ENCODE measurements at places on chromosomes 6 and 20. TPM values are rescaled to one million over a fixed set of nuclear protein-coding genes. Genes with fewer than 3 reads are reported as not detected.

DNA sequence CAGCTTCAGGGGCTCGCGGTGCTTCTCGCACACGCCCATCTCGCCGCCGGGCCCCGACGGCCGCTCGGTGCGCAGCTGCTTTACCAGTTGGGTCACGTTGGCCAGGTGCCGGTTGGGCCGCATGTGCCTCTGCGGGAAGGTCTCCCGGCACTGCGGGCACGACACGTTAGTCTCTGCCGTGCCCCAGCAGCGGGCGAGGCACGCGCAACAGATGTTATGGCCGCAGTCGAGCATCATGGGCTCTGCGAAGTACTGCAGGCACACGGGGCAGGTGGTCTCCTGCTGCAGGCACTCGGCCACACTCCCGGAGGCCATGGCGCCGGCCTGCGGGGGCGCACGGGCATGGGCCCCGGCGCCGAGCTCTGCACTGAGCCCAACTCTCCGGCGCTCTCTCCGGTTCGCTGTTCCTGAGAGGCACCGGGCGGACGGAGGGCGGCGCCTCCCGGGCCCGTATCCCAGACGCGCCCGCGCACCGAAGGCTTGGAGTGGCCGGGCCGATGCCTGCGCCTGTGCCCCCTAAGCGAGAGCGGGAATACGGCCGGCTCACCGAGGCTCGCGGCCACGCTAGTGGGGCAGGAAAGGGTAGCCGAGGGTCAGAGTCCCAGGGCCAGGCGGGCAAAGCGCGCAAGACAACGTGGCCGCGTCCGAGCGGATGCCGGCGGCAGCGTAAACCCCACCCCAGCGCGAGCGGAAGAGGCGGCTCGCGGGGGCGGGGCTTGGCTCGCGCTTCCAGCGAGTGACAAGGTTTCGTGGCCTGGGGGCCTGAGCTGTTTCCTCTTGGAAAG, at the start of gene TRIM27:
TSS of gene TRIM27 (minus strand) at position 668 of the 785 bp plus-strand sequence. CDS start at position 315, 353 bp downstream.
- peak; percentile 91 for DNase-seq

DNA sequence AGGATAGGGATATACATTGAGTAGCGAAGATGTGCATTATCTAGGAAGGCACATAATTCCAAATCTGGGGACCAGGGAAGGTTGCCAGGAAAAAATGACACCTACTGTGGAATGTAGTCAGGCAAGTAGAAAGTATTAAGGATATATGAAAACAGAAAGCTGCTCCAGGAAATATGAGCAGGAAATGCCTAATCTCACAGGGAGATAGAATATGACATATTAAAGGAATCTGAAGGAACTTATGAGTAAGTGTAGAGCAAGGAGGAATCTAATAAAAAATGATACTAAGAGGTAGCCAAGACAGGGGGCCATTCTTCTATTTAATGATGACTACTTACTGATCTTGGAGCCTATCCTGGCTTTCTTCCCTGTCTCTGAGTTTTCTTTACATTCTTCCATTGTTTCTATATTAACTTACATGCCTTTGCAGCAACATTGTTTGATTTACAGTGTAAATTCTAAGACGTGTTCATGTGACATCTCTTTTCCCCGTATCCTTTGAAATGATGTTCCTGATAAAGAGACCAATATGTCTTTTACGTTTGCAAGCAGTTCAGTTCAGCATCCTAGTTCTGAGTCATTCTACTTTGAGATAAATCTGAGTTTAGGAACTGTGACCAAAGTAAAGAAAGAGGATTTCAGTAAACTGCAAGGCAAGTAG, 58.6 kb downstream of the TINAG start:
- no peak for DNase-seq

CENPQ gene
- 3.5 TPM for total RNA-seq

FOXC1 gene
- total RNA-seq: 11.2 TPM

SHLD1 gene
- 6.4 TPM for total RNA-seq
